ENCODE measurements at places on chromosomes 4 and X. TPM values are rescaled to one million over a fixed set of nuclear protein-coding genes. Genes with fewer than 3 reads are reported as not detected.

DNA sequence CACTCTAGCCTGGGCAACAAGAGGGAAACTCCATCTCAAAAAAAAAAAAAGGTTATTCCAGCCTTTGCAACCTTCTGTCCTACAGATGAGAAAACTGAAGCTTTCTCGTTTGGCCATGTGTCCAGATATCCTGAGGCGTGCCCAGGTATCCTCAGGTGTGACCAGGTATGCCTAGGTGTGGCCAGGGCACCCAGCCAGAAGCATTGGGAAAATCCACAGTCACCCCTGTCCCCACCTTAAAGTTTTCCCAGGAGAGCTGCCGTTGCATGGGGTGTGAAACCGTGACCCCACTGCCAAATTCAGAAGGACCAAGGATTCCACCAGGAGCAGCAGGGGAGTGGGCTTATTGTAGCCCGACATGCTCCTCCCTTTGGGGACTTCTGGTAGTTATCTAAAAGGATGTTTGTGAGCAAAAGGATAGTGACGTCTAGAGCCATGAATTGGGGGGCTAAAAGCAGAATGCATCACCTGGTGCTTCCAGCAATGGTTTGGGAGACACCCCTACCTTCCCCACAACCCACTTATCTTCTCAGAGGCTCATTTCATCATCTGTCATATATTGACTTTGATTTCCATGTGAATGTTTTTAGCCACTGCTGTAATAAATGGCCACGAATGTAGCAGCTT is 4.0 kb upstream of the DHRSX start:
- DNase-seq = no peak

DNA sequence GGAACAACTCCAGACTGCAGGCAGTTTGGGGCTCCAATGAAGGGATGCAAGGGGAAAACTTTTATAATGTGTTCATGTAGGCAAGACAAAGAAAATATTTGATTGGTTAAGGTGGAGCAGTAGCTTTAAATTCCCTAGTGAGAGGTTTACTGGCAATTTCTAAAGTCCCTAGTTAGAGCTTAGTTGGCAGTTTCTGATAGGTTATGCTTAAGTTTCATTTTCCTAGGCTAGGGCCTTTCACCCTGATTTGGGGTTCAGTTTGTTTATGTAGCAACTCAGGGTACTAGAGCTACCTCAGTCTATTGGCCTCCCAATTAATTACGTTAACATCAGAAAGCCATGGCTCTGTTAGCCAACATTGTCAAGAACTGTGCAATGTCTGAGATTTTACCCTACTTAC is 14.6 kb downstream of the BBS12 start:
- DNase-seq = no peak

DNA sequence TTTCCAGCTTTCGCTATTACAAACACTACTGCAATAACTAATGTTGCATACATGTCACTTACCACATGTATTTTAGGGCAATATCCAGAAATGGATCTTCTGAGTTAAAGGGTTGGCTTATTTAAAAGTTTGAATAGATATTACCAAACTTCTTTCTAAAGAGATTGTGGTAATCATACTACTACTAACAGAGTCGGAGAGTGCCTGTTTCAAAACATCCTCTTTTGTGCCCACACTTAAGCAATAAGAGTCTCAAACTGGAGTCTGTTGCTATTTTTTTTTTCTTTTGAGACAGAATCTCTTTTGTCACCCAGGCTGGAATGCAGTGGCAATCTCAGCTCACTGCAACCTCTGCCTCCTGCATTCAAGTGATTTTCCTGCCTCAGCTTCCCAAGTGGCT is 35.8 kb downstream of the FGFBP1 start:
- DNase-seq = no peak

- DNase-seq = no peak
These were observed 52.8 kb downstream of the ADGRG4 start for GRCh38 chrX:136353526-136354093.

GRCh38 chr4:53697016-53697685 is 105.9 kb upstream of the LNX1 start:
- DNase-seq = peak; percentile 51

- DNase-seq = no peak
These were observed 236.8 kb downstream of the GPAT3 start for GRCh38 chr4:83772685-83773084.

- no peak for DNase-seq
These were observed 471.0 kb downstream of the KLHL13 start for GRCh38 chrX:117645639-117646038.

DNA sequence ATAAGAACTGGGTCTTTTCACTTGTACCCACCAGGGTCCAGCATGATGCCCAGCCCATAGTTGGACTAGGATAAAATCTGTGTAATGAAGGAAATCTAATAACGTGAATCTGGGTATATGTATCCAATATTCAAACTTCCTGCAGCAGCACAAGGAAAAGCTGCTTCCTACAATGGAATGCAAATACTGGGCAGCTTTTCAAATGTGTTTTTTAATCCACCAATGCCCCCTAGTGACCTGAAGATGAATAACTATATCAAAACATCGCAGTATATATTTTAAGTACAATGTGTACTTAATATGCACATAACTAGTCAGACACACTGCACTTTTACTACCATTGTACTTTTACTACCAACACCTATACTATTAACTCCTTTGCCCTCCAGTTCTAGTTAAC is 5.3 kb downstream of the APOO start:
- DNase-seq = peak; percentile 83

- peak; percentile 17 for DNase-seq
These were observed 407 bp downstream of the IL13RA1 start for GRCh38 chrX:118727686-118728339.

DNA sequence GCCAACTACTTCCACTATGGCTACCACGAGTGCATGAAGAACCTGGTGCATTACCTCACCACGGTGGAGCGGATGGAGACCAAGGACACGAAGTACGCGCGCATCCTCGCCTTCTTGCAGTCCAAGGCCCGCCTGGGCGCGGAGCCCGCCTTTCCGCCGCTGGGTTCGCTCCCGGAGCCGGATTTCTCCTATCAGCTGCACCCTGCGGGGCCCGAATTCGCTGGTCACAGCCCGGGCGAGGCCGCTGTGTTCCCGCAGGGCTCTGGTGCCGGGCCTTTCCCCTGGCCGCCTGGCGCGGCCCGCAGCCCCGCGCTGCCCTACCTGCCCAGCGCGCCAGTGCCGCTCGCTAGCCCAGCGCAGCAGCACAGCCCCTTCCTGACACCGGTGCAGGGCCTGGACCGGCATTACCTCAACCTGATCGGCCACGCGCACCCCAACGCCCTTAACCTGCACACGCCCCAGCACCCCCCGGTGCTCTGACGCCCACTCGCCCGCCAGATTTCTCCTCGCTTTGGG is 2.1 kb downstream of the HELT start:
- peak; percentile 9 for DNase-seq

GRCh38 chr4:1060121-1060520 is 48.7 kb downstream of the FGFRL1 start:
- DNase-seq = no peak

DNA sequence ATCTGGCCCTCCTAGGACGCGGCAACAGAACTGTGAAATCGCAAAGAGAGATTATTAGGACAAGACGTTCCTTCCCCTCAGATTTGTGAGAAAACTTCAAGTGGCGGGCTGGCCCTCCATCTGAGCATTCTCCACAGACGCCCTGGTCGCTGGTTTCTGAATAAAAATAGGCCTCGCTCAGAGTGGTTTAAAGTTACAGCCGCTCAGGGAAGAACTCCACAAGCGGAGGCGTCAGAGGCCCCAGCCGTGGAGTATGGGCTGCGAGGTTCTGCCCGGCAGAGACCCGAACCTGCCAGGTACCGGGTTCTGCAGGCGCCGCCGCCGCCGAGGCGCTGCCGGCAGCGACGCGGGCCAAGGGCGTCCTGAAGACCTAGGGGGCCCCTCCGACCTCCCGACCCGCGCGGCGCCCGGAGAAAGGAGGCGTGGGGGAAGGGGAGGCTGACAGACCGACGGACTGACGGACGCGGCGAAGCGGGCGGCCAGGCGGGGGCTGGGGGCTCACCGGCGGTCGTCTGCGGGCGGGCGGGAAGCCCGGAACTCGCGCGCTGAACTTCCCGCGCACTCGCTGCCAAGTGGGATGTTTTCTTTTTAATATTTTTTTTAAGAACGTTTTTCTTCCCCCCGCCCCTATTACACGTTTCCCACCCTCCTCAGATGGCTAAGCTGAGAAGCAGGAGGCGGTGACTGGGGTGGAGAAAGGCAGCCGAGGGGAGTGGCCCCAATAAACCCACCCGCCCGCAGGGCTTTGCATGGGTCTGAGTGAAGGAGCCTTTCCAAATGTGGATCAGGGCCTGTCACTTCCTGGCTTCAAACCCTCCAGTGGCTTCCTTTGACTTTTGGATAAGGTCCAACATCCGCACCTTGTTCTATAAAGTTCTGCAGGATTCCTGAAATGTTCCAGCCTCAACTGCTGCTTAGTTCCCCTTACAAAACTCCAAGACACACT is at the start of gene PABPC4L:
TSS of gene PABPC4L (minus strand) at position 574 of the 946 bp plus-strand sequence. CDS start 770 bp downstream, outside the sequence.
- DNase-seq = peak; percentile 8

CPLX1 gene
- not detected for total RNA-seq

GCNA gene
- 2.3 TPM for total RNA-seq
